ENCODE measurements at places on chromosomes 13 and 19.
A peak's percentile ranks its signal among the peaks of the same experiment; 100 is the strongest.

DNA sequence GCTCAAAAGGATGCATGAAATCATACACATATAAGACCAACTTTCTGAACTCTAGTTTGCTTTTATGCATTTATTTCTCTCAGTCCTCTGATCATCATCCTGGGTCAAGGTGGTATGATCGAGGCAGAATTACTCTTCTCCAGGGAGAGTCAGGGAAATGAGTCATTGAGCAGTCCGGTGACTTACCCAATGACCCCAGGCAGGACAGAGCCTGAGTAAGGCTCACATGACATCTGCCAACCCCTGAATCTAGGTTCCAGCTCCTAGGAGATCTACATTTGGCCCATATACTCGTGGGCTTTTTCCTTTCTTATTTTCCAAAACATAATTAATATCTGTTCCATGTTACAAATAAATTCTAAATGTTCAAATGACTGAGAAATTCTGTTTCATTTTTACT, 502.3 kb downstream of the FOXO1 start:
- peak; percentile 15 for DNase-seq

DNA sequence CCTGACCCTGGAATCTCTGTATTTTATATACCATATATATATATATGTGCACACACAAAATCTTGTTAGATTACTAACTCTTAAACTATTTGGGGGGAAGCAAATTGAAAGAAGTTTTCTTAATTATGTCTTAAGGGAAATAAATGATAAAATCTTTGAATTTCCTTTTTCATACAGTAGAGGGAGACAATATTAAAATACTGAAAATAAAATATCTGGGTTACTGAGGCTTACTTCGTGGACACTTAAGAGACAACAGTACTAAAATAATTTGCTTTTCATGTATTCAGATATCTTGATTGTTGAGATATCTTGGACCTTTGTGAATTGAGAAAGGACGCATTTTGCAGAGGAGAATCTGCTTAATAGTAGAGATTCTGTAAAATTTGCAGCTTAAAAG, 17.0 kb downstream of the SUGT1 start:
- no peak for DNase-seq

DNA sequence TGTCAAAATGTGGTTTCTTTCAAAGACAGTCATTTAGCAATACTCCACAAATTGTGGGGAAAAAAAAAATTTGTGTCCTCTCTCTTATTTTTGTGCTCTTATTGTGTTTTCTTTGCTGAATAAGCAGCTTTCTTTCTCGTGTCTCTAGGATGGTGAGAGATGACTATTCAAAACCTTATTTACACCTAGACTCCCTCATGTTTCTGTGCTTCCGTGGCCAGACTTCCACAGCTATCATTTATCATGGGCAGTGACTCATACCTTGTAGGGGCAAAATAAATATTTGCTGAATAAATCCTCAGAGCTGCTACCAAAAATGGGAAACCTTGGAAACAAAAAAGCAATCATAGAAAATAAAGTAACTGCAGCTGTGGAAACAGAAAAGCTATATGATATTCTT, 204.9 kb upstream of the MIR17HG start:
- no peak for DNase-seq

- no peak for DNase-seq
Observed at GRCh38 chr13:102658660-102659059, 36.2 kb downstream of the METTL21C start.

DNA sequence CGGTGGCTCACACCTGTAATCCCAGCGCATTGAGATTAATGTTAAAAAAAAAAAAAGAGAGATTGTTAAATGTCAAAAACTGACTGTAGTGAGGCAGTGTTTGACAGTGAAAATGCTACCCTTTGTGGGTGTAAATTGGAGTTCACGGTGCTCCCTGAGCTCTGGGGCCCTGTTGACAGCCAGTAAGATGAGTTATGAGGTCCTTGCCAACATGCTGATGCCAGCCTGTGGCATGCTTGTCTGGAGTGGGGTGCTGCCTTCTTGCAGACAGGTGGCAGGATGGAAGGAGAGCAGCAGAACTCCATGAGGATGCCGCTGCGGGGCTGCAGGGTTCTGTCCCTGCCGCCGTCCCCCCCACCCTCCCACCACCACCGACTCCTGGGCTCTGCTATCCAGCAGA, 25.9 kb downstream of the PRAM1 start:
- no peak for DNase-seq

DNA sequence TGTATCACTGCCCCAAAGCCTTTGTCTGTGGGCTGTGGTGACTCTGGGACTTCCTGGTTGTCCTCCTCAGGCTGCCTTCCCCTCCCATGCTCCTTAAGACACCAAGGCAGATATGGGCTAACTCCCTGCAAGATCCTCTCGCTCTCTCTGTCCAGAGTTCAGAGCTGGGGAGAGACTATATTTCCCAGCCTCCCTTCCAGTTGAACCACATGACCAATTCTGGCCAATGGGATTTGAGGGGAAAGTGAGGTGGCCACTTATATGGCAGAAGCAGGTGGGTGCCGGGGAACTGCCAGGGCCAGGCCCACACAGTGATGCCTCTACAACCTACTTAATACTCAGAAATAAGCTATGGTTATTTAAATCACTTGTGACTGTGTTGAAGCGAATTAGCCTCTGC, 16.2 kb upstream of the ANGPTL8 start:
- no peak for DNase-seq

DNA sequence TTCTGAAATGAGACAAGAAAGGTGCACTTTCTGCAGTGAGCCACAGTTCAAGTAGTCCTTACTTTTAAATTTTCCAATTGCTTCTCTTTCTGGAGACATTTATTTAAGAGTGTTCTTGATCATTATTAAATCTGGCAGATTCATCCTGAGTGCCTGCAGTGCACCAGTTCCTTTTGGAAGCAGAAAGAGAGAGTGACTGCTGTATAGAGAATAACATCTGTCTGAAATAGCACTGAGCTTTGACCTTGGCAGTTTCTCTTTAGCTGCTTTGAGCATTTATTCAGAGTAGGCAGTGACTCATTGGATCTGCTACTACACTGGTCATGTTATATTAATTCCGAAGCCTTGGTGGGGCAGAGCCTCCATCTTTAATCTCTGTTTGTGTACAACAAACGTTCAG, 1373.7 kb downstream of the PCDH9 start:
- DNase-seq, result no peak

DNA sequence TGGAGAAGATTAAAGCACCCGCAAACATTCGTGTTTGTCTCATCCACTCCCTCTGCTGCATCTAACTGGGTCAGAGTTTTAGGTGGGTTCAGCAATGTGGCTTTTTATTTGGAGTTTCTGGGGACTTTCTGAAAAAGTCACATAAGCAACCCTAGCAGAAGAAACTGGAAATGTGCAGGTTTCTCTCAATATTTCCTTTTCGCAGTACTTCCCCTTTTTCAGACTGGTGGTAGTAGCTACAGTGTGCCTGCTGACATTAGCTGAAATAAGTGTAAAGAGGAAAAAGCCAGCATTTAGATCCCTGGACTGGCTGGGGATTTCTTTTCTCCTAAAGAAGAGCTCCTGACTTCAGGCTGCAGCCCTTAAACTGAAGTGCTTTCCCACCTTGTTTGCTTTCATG, 15.9 kb upstream of the OLFM4 start:
- no peak for DNase-seq

DNA sequence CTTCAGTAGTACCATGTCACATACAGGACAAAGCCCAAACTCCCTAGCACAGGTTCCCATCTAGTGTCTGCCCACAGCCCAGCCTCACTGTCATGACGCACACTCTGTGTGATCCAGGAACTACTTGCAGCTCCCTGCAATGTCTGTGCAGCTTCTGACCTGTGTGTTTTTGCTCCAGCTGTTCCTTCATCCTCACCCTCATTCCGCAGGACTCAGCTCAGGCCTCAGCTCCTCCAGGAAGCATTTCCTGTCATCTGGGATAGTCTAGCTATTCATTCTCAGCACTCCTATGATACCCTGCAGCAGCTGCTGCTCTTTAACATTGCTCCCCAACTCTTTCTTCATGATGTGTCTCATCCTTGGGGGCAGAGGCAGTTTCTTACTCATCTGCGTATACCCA, 56.1 kb downstream of the ENOX1 start:
- no peak for DNase-seq

- DNase-seq, result no peak
Observed at GRCh38 chr13:81821259-81821658, 1480.3 kb upstream of the SPRY2 start.

DNA sequence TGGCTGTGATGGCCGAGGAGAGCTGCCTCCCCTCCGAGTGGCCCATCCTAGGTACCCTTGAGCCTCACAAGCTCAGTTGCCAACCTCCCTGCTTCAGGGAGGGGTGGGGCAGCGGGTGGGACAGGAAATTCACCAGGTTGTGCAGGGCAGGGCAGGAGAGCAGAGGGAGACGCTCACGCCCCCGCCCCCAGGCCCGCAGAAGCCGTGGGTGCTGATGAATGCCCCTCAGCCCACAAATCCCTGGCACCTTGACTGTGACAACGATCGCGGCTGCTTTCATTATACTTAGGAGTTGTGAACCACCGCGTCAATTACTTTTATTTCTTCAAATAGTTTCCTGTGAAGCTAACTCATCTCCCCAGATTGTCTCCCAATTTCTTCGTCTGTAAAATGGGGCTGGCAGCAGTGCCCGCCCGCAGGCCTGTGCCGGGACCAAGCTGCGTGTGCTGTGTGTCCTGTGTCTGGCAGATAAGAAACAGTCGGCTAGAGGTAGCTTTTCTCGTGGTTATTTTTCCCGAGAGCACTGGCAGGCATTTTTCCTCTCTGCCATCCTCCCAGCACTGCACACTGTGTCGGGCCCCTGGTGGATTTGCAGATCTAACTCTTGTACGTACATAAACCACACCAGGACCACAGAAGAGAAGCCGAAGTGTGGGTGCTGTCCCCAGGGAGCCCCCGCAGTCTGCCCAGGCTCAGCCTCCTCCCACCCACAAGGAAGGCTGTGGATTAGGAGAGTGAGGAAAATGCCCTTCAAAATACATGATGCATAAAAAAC, 7.9 kb upstream of the RASA3 start:
- DNase-seq, result no peak

- no peak for DNase-seq
Observed at GRCh38 chr19:29214411-29214810, 1.5 kb upstream of the UQCRFS1 start.

DNA sequence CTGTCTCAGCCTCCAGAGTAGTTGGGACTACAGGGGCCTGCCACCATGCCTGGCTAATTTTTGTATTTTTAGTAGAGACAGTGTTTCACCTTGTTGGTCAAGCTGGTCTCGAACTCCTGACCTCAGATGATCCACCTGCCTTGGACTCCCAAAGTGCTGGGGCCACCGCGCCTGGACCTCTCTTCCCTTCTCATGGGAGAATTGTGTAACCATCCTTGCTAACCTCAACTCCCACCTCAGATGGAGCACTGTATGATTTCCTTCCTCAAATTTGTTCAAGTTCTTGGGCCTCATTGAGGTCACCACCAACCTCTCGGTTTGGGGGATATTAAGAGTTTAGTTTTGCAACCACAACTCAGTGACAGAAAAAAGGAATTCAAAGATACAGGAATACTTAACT, 10.7 kb downstream of the LILRA5 start:
- DNase-seq, result no peak

- DNase-seq, result no peak
Observed at GRCh38 chr19:29499921-29500590, 25.7 kb upstream of the VSTM2B start.

GRCh38 chr19:47093254-47093653, 20.3 kb downstream of the ZC3H4 start:
- DNase-seq, result no peak

DNA sequence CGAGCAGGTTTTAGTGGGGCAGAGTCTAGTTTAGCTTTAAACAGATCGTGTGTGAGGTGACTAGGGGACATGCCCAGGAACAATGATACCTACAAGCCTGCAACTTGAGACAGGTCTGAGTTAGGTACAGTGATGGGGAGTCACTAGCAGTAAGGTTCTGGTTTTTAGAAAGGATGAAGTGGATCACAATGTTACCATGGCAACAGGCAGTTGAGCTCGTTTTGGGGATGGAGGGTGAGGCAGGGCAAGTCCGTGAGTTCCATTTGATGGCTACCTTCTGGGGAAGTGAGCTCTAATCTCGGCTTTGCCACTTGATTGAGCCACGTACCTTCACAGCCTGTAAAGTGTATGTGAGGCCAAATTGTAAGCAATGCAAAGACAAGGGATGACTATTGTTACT, 76.0 kb upstream of the GTF3A start:
- no peak for DNase-seq

GRCh38 chr19:48466561-48467325, 2.4 kb upstream of the CYTH2 start:
- no peak for DNase-seq

DNA sequence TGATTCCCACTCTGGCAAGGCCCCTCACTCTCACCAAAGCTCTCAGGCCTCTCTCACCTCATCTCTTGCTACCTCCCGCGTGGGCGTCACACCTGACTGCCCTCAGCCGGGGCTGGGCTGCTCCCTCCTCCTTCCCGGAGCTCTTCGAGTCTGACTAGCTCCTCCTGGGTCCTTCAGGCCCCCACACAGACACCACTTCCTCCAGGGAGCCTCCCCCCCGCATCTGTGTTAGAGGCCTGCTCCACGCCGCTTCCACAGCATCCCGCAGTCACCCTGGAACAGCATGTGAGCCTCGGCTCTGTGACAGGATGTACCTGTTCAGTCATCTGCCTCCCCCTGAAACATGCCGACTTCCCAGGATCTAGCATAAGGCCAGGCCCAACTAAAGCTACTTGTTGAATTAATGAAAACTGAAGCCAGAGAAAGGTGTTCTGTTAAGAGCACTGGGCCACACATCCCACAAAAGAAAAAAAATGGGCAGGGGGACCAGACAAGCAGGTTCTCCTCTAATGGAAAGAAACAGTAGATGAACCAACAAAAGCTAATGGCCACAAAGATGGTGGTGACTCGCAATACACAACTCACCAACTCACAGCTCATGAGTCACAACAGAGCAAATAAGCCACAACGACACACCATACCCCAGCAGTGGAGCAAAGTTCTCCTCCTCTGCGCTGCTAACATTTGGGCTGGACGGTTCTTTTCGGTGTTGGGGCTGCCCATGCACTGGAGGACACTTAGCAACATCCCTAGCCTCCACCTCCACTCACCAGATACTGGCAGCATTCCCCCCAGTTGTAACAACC, 3.0 kb downstream of the PPP6R1 start:
- DNase-seq, result no peak

DNA sequence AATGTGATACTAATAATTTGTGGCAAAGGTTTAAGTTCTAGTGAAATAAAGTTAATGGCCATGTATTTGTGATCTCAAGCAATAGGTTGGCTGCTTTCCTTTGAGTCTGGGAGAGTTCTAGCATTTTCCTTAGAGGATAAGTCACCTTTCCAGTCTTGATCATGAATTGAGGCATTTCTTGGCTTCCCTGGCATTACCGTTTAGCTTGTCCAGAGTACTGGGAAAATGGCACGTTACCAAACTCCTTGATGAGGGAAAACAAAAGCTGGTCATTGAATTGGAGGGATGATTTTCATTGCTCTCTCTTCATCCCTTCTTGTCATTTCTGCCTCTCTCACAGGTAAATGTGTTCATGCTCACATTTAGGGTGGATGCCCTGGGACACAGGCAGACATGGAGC, 34.0 kb upstream of the SPRY2 start:
- DNase-seq, result no peak

Data from Panc1 (cell line).